ENCODE measurements at places on chromosomes 16 and 17.

DNA sequence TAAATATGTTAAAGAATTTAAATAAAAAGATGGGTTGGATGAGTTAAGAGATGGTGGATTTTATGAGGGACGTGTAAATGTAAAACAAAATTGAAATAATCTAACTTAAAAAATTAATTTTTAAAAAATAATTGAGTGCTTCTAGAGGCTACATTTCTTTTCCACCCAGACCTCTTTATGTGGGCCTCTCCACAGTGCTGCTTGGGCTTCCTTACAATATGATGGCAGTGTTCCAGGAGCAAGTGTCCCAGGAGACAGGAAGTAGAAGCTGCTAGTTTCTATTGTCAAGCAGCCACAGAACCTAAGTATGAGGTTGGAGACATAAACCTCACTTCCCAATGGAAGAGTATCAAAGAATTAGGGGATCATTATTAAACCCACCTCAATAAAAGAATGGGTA, 205.7 kb upstream of the CPHXL start:
- DNase-seq = no peak

GRCh38 chr16:65846210-65846602, 520.3 kb upstream of the CDH5 start:
- no peak for DNase-seq

DNA sequence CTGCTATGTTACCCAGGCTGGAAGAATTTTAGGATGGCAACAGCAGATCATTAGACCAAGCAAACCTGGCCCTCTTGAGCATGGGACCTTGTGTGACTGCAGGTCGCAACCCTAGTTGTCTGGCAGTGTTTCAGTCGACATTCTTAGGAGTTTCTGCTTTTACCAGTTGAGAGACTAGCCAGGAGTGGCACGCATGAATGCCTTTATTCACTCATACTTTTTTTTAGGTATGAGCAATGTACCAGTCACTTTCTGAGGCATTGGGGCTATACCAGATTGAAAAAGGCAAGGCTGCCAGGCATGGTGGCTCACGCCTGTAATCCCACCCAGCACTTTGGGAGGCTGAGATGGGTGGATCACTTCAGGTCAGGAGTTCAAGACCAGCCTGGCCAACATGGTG, 28.2 kb upstream of the HAS3 start:
- DNase-seq = no peak

GRCh38 chr17:70897446-70897845, 728.1 kb downstream of the KCNJ2 start:
- DNase-seq = no peak

- DNase-seq = no peak
Observed at GRCh38 chr17:63985387-63986140, 12.6 kb upstream of the PRR29 start.

DNA sequence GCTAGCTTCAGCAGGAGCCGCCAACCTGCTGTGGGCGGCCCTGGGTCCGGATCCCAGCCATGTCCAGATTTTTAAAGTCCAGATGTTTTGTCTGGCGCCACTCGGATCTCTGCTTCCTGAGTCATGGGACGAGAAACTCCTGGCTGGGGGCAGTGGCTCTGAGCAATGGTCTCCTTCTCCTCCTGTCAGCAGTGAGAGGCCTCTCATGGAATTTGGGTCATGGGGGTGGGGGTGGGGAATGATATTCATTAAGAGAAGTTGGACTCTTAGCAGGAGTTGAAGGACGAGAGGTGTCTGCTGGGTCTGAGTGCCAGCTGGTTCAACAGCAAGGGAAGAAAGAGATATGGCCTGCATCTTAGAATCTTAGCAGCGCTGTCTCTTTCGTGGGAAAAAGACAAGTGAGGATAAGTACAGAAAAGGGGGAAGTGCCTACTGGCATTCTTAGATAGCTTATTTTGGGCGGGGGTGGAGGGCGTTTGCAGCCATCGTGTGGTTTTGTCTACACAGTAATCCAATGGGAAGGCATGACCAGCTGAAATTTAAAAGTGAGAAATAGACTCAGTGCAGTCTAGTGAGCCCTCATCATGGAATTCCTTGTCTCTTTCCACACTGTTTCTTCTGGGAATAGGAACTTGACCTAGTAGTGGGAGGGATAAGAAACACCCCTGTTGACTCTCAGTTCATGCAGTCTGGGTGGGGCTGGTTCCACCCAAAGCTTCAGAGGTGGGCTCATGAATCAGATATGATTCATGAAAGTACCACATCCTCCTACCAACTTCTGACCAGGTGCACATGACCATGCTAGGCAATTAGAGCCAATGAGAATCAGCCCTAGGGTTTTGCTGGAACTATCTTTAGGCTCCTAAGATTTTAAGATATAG, 80.5 kb downstream of the MYH13 start:
- no peak for DNase-seq

DNA sequence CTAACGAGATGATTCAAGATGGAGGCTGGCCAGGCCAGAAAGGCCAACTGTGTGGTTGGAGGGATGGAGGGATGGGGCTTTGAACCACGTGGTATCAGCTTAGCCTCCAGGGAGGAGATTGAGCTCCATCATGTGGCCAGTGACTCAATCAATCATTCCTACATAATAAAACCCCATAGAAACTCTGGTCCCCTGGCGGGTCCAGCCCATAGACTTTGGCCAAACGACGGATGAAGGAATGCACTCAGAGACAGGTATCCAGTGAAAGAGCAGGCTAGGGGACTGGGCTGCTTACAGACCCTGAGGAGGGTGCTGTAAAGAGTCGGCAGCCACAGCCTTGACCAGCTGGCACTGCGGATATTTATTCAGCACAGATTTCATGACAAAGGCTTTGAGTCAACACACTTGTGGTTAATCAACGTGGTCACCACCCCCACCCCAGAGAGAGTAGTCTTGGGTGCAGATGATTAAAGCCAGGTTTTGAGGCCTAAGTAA, 308.7 kb upstream of the TNRC6C start:
- DNase-seq = no peak

- DNase-seq = no peak
Observed at GRCh38 chr17:82305727-82306300, 11.6 kb downstream of the CD7 start.

GRCh38 chr16:27286451-27286850, 17.9 kb upstream of the NSMCE1 start:
- DNase-seq = no peak

DNA sequence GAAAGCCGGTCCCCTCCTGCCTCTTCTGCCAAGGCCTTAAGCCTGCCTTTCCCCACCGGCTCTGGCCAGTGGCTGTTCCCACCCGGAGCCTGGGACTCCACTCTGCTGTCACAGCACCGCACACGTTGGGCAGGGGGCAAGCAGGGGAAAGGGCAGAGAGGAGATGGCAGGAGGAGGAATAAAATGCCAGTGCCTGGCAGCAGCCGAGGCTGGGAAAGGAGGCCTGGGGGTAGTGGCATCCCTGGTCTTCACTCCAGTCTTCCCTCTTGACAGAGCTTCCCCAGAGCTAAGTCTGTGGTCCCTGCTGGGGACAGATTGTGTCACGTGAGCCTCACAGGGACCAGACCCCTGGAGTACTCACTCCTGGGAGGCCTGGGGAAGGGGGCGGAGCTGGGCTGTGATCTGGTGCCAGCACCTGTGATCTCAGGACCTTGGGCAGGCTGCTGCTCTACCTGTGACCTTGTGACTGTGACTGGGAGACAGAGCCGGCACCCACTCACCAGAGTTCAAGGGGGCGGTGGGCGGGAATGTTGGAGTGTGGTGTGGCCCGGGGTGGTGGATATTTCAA, 97.2 kb upstream of the GSE1 start:
- no peak for DNase-seq

DNA sequence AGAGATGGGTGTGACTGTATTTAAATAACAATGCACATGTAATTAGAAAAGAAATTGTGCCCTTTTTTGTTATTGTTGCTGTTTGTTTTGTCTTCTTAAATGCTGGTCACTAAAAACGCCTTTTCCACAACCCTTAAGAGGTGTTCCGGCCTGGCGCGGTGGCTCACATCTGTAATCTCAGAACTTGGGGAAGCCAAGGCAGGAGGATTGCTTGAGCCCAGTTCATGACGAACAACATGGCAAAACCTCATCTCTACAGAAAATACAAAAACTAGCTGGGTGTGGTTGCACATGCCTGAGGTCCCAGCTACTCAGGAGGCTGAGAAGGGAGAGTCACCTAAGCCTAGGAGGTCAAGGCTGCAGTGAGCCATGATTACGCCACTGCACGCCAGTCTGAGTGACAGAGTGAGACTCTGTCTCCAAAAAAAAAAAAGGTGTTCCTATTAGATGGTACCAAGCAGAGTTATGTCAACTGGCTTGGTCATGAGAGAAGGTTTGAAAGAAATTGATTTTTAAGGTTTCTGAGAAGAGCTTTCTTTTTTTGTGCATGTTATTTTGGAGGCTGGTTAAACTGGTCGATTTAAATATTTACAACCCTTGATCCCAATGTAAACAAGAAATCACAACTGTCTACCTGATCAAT, 23.5 kb upstream of the RFFL start:
- no peak for DNase-seq

DNA sequence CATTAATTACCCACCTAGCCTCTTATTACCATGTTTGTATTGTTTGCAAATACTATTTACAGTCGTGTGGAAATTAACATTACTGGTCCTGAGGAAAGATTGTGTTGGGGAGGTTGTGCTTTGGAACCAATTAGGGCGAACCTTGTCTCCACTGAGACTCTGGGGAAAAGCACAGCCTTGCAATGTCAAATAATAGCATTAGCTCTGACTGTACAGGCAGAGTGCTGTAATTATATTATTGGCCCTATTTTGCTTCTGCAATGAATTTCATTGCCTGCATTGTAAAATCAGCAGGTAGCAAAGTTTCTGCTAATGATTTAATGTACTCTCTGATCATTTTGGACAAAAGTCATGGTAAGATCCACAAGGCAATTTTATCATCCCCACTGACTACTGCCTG, 97.0 kb downstream of the WWOX start:
- DNase-seq = no peak

DNA sequence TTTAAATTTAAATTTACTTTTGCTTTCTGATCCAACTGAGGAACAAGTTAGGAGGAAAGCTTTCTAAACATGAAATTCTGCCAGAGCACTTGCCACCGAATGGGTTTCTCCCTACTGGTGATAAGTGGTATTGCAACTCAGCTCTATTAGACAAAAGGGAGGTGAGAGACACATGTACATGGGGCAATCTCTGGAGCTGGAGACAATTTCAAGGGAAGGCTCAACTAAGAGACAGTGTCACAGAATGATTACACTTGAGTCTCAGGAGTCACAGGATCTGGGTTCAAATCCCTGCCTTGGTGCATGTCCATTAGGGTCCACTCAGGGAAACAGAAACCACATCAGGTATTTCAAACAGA, 37.4 kb downstream of the SOCS1 start:
- DNase-seq = no peak

- DNase-seq = no peak
Observed at GRCh38 chr16:46775214-46775613, 27.1 kb upstream of the MYLK3 start.

DNA sequence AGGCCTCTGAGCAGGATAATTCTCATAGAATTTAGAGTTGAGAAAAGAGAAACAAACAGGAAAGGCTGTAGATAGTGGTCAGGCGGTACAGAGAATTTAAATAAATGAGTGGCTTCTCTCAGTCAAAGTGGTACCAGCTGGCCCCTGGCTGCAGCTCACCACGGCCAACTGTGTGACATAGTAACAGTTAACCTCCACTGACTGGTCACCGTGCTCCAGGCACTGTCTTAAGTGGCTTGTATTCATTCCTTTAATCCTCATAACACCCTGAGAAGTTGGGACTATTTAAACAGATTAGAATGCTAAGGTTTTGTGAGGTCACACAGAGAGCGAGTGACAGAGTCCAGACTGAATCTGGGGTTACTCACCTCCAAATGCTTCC, 108.9 kb downstream of the GNAO1 start:
- no peak for DNase-seq

- no peak for DNase-seq
Observed at GRCh38 chr16:56270828-56271227, 79.5 kb downstream of the GNAO1 start.

DNA sequence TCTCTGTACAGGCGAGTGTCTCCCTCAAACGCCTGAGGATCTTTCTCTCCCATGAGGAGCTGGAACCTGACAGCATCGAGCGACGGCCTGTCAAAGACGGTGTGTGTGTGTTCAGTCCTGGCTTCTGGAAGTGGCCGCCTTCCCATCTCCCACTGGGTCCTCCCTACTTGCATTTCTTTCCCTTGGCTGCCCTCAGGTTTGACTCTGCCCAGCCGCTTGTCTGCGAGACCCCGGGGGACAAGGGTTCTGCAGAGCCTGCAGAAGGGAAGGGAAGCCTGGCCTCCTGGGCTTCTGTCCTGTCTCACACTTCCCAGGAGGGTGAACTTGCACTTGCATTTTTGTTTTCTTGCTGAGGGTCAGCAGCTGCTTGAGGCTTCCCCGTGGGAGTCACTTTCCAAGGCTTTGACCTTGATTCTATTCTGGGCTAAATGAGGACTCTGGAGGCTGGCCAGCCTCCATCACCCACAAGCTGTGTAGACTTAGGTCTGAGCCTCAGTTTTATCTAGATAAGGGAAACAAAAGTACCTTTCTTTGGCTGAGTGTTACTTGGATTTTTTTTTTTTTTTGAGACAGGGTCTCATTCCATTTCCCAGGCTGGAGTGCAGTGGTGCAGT, 122.3 kb downstream of the ABCC1 start:
- no peak for DNase-seq

- DNase-seq = no peak
Observed at GRCh38 chr17:11639736-11640462, 41.6 kb downstream of the DNAH9 start.

- no peak for DNase-seq
Observed at GRCh38 chr17:63041722-63042121, 75.7 kb downstream of the TANC2 start.

DNA sequence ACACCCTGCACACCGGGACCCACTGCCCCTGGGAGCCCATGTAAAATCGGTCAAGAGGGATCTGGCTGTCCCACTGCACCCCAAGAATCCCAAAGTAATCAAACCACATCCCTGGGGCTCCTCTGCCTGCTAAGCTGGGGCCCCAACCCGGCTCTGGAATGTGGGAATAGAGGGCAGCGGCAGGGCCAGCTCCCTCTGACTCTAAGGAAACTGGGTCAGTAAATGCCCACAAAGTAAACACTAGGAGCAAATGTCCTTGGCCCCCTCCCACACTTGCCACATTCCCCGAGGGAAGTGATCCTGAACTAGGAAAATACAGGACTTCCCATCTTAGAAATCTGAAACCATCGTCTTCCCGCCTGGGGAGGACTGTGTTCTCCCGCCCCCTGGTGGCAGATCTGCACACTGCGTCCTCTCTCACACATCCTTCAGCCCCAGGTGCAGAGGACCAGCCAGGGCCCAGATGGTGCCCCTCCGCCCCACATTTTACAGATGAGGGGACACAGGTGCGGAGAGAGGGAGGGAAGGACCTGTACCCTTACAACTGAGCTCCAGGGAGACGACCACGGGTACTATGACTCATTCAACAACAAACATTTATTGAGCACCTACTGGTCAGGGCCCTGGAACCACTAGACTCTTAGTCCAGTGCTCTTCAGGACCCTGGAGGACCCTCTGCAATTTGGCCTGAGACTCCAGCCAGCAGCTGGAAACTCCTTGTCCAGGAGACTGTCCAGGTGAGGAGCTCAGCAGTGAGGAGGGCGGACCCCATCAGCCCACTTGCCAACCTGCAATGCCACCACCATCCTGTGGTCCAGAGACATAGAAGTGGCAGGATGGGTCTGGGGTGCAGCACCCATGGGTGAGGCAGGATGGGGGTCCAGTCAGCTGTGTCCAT, 10.1 kb downstream of the P3H4 start:
- DNase-seq = peak; percentile 84

- no peak for DNase-seq
Observed at GRCh38 chr17:82226146-82226808, 2.6 kb upstream of the SLC16A3 start.

Measured in activated T-cell treated with anti-CD3 and anti-CD28 coated beads, Interleukin-2, amount 50 U/mL, for 24 hours (primary cell).